Fibroblast of lung (primary cell): ENCODE measurements at places on chromosomes 2 and 18. TPM values are rescaled to one million over a fixed set of nuclear protein-coding genes. Genes with fewer than 3 reads are reported as not detected.

ACTR1B gene
- total RNA-seq, result 38.8 and 69.9 TPM in 2 replicates

SLC19A3 gene
- 0.17 and 1.0 TPM in 2 replicates for total RNA-seq

CD8A gene
- not detected in 2 replicates for total RNA-seq

DUSP2 gene
- total RNA-seq, result 0.33 and 1.0 TPM in 2 replicates

OTOS gene
- not detected in 2 replicates for total RNA-seq

FAM124B gene
- total RNA-seq, result not detected in 2 replicates

RESP18 gene
- total RNA-seq, result not detected in 2 replicates

DSG1 gene
- not detected in 2 replicates for total RNA-seq

MPP4 gene
- 0.26 and 0.50 TPM in 2 replicates for total RNA-seq

LRRC30 gene
- total RNA-seq, result not detected in 2 replicates

ATP8B1 gene
- 53.4 and 109 TPM in 2 replicates for total RNA-seq

CRYBA2 gene
- total RNA-seq, result not detected in 2 replicates

ARHGAP15 gene
- total RNA-seq, result under 0.01 TPM in 1 of 2 replicates, not detected in the other

GRHL1 gene
- total RNA-seq, result 0.77 and 0.99 TPM in 2 replicates

ING5 gene
- 27.4 and 30.0 TPM in 2 replicates for total RNA-seq

IL1RL1 gene
- 0.50 and 4.6 TPM in 2 replicates for total RNA-seq

HTR2B gene
- total RNA-seq, result 31.1 and 92.5 TPM in 2 replicates

ATOH8 gene
- total RNA-seq, result 19.0 and 19.2 TPM in 2 replicates

KIAA2012 gene
- total RNA-seq, result under 0.01 TPM in 1 of 2 replicates, not detected in the other

FBLN7 gene
- 0.51 and 0.99 TPM in 2 replicates for total RNA-seq

ATF2 gene
- total RNA-seq, result 44.2 and 52.7 TPM in 2 replicates

CFC1 gene
- total RNA-seq, result not detected in 2 replicates

TGFA gene
- not detected in 2 replicates for total RNA-seq

PDCD1 gene
- not detected in 2 replicates for total RNA-seq

HJURP gene
- 0.26 and 5.8 TPM in 2 replicates for total RNA-seq

CYS1 gene
- total RNA-seq, result 1.5 and 5.1 TPM in 2 replicates

MTCL1 gene
- 38.0 and 56.0 TPM in 2 replicates for total RNA-seq

NT5DC4 gene
- total RNA-seq, result not detected in 2 replicates

HRH4 gene
- under 0.01 TPM in 2 replicates for total RNA-seq

DSC3 gene
- under 0.01 and 0.17 TPM in 2 replicates for total RNA-seq

NPAS2 gene
- total RNA-seq, result 2.3 and 3.6 TPM in 2 replicates
